ENCODE measurements at places on chromosomes 4 and X. TPM values are rescaled to one million over a fixed set of nuclear protein-coding genes. Genes with fewer than 3 reads are reported as not detected.

The RNF128 gene
- total RNA-seq = 0.20 TPM

The IDH3G gene
- total RNA-seq = 131 TPM

The SLC38A5 gene
- not detected for total RNA-seq

The GLOD5 gene
- not detected for total RNA-seq

The CYP2U1 gene
- total RNA-seq = 8.3 TPM

The AMER1 gene
- 5.3 TPM for total RNA-seq

The PRDM5 gene
- 8.6 TPM for total RNA-seq

The DMRTC1B gene
- not detected for total RNA-seq

Data from M059J (cell line).